T-cell (primary cell): ENCODE measurements at places on chromosomes 3 and 15.

GRCh38 chr3:106963442-106963841, 413.8 kb upstream of the CCDC54 start:
- DNase-seq, result no peak

DNA sequence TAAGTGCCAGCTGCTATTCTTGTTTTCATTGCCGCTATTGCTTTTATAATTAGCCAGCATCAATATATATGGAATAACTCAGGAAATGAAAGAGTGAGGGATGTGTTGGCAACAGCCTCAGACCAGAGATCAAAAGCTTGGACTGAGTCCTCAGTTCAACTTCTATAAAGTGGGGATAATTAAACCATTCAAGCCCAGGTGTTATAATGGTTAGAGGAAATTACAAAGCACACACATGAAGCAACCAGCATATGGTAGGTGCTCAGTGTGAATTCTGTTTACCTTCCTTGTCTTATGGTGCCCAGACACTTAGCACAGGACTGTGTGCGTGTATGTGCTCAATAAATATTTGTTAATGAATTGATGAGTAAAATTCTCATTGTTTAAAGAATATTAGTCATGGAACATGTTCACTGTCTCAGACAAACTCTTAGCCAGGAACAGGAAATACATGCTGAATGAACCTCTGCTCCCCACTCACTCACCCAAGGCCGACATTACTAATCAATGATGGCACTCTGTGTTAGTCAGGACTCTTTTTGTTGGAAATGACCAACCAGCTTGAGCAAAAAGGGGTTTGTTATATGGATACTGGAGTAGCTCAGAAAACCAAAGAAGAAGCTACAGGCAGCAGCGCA, 16.7 kb upstream of the CCDC174 start:
- DNase-seq, result no peak

- DNase-seq, result no peak
Observed at GRCh38 chr3:129835198-129835597, 58.3 kb downstream of the TMCC1 start.

- no peak for DNase-seq
Observed at GRCh38 chr15:55829826-55830225, 86.9 kb upstream of the PRTG start.

GRCh38 chr3:106229495-106230278, 360.9 kb upstream of the CBLB start:
- DNase-seq, result no peak

GRCh38 chr3:127312818-127313217, 25.0 kb upstream of the PRR20G start:
- no peak for DNase-seq

DNA sequence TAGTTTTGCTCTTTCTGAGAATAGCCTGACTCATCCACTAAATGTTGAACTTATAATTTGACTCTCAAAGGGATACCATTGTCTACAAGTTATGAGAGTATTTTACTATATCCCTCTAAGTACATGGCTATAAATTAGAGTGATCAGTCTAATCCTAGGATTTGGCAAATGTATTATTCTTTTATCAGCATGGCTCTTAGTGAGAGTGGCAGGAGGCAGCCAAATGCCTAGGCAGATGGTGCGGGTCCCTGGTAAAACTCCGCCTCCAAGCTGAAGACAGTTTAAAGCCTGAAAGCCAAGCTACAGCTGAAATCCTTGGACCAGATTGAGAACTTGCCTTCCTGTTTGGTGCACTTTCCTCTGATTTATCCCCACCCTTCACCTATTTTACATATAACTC, 631.8 kb downstream of the SQOR start:
- no peak for DNase-seq

DNA sequence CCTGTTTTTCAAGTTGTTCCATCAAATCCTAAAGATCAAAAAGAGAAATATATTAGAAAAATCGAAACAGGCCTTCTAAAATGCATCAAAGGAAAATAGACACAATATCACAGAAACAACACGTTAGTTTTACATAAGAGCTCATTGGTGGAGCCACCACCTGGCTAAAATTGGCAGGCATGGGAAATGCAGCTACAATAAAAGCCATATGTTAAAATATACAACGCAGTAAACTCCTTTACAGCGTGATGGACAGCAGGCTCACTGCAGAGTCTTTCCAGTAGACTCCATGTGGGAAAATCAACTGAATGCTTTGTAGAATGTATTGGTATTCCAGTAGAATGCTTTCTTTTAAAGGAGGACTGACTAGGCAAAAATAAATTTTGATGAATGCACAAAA, 40.9 kb upstream of the MYO5C start:
- no peak for DNase-seq

DNA sequence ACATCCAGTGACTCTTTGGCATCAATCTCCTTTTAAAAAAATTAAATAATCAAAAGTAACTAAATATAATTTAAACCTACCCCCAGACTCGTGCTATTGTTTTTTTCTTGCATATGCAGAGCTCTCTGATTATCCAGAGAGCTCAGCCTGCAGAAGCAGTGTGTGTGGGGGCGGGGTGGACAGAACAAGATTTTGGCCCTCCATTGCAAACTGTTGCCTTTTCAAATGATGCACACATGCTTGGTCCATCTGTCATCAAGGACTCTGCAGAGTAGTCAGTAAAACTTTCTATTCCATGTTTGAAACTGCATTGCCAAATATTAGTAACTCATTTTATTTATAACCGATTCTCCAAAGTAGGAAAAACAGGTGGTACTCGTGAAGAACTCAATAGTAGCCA, 28.6 kb upstream of the STXBP5L start:
- DNase-seq, result no peak

DNA sequence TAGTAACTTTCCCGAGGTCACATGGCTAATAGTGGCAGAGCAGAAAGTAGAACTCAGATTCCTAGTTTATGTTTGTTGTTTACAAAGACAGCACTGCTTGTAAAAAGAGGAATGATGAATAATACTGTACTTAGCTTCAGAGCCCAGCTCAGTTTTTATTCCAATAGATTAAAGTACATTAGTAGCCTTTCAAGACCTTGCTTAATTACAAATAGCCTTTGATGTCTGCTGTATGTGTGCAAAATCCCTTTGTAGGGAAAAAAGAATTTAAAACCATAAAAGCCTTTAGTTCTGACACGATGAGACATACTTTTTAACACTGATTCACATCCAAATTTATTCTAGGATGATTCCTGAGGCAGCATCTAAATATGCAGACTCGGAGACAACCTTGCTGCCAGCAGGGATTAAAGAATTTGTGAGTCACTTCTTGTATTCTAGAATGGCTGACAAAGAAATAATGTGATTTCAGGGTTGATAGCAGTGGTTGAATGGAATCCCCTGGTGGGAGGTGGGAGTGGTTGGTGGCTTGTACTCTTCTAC, 324.2 kb upstream of the TGFBR2 start:
- no peak for DNase-seq

GRCh38 chr15:101532865-101533264, 43.4 kb upstream of the PCSK6 start:
- no peak for DNase-seq

GRCh38 chr3:17850448-17850847, 108.0 kb upstream of the TBC1D5 start:
- DNase-seq, result no peak

DNA sequence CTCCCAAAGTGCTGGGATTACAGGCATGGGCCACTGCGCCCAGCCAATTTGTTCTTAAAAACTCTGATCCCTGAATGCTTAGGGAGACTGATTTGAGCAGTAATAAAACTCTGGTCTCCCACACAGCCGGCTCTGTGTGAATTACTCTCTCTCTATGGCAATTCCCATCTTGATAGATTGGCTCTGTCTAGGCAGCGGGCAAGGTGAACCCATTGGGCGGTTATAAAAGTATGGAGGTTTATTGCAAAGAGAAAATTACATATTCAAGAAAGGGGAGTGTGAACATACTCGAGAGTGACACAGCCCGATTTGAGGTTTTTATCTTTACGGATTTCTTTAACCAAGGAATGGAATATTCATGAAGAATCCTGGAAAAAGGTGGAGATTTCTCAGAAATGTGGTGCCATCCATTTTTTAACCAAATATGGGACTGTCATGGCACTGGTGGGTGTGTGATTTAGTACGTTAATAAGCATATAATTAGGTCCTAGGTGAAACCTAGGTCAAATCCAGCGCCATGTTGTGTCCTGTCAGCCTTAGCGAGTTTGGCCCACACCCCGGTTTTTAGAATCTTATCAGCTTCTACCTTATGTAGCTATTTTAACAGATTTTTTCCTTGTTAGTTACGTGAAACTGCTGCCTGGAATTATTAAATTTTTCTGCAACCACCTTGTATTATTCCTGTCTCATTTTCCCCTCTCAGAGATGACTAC, 7.2 kb upstream of the GMPS start:
- DNase-seq, result no peak

DNA sequence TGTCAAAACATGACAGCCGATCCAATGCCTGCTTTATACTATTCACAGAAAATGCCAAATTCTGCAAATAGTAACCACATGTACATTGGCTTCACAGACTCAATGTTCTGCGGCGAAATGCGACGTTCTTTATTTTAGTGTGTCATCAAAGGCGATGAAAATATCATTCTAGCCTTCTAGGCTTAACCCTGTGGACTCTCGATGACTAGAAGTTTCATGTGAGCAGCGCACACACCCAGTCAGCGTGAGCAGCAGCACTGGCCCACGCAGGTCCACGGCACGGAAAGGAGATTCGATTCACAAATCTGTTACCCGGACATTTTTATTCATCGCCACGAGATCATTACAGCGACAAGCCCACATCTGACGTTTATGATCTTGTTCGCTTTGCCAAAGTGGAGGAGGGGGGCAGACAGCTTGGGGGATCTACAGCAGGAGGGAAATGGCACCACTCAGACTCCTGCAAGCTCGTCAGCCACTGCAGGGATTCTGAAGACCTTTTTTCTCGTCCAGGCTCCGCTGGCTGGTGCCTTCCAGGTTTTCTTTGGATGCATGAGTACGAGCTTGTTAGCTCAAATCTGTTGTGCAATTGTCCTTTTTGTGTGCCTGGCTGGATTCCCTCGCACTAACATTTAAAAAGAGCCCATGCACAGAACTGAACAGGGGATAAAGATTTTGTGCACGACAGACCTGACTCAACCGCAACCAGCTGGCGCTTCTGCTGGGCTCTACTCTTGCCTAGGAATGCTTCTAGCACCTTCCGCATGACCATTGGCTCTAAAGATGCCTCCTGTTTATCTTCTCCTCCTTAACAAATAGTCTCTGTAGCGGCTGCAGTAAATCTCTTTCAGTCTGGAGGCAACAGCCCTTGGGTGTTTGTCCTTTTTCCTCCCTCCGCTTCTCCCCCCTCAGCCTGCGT, 938.4 kb downstream of the MCTP2 start:
- no peak for DNase-seq

- DNase-seq, result no peak
Observed at GRCh38 chr3:114884213-114884923, 262.7 kb downstream of the ZBTB20 start.

DNA sequence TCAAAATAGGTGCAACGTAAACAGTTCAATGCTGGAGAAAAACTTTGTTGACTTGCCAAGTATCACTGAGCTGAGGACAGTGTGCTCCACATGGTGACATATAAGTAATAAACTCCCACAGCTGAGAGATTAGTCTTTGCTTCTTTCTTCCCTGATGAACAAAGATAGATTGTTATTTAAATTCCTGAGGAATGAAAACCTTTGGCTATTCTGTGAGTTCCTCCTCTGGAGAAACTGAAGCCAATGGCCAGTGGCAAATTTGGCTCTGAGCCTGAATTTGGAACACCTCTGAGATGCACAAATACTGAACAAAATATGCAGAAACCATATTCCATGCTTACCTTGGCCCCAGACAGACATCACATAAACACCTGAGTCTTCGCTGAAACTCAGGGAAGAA, 63.3 kb downstream of the RPL22L1 start:
- no peak for DNase-seq

DNA sequence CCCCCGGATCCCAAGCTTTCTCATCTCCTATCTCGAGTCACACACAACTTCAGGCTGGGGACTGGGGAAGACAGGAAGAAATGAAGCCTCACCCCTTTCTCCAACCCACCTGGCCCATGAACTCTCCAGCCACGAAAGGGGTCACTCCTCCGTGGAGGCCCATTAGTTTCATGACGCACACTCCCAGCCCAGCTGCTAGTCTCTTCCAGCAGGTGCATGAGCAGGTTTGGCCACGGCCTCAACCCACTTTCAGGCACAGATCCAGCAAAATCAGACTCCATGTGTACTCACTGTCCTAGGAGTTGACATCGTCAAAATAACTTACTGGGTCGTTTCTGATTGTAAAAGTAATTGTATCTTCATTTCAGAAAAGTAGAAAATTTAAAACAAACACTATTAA, 76.6 kb downstream of the C3orf70 start:
- no peak for DNase-seq

GRCh38 chr3:158748237-158748828, 16.1 kb upstream of the RARRES1 start:
- no peak for DNase-seq

GRCh38 chr3:117145677-117146076, 436.1 kb downstream of the TUSC7 start:
- DNase-seq, result no peak

DNA sequence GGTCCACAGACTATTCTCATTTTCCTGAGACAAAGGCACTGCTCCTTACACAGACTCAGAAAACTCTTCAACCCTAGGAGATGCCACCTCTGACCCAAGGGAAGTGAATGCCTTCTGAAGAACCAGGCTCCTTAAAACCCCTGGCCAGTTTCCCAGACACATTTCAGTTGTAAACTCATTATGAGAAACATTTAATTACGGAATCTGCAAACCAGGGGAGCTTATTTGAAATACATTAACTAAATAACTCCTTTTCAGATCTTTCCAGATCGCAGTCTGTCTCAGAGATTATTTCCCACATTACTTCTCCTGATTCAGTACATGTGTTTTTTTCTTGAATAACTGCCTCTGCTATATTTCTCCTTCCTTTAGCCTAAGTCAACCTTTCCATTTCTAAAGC, 17.6 kb downstream of the MYO5A start:
- DNase-seq, result no peak

- no peak for DNase-seq
Observed at GRCh38 chr15:29924750-29925149, 102.5 kb upstream of the TJP1 start.

- no peak for DNase-seq
Observed at GRCh38 chr3:120524171-120524923, 71.8 kb upstream of the NDUFB4 start.

DNA sequence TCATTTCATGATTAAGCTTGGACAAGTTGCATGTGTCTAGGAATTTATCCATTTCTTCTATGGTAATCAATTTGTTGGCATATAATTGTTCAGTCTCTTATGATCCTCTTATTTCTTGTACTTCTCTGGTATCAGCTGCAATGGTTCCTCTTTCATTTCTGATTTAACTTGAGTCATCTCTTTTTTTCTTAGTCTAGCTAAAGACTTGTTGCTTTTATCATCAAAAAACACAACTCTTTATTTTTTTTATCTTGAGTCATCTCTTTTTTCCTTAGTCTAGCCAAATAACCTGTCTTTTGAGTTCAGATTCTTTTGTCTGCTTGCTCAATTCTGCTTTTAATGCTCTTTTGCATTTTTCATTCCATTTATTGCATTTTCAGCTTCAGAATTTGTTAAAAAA, 37.3 kb downstream of the UBE3A start:
- no peak for DNase-seq
